Thoracic aorta (tissue), 2 donors: ENCODE measurements at places on chromosomes 3 and 15. TPM values are rescaled to one million over a fixed set of nuclear protein-coding genes. Genes with fewer than 3 reads are reported as not detected.

Gene ENTPD3
- not detected for total RNA-seq

DNA sequence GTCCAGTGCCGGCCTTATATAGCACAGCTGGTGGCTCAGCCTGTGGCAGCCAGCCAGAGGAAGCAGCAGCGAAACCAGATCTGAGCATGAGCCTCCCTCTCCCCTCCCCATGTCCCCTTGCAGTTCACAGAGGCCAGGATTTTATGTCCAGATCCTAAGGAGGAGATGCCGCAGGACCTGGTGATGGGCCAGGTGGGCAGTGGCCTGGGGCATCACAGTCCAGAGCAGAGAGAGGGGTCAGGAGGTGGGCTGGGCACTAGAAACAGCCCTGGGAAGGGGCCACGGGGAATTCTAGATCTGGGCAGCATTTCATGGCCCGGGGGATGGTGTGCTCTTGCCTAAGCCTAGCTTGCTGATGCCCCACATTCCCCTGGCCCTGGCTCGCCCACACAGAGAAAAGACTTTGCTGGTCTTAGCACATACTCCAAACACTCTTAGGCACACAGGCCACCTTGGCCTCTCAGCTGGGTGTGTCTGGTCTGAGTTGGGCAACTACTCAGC, 259 bp upstream of the CILP start:
- no peaks in the 10 kb centered on the region for H3K4me1 ChIP-seq
- H3K27ac ChIP-seq, result no peak overlapping the region
- no peak for DNase-seq
- H3K4me3 ChIP-seq, result no peak overlapping the region

- no peak for DNase-seq
- H3K27me3 ChIP-seq, result no peaks in the 10 kb centered on the region
- H3K4me1 ChIP-seq, result peaks cover 58% of the 10 kb centered on the region
- no peak overlapping the region for H3K4me3 ChIP-seq
Observed at GRCh38 chr3:71442652-71443042, 140.9 kb downstream of the FOXP1 start.

GRCh38 chr3:149327156-149327555, 6.3 kb downstream of the TM4SF18 start:
- no peaks in the 10 kb centered on the region for H3K36me3 ChIP-seq
- peaks cover 1% of the 10 kb centered on the region for H3K4me1 ChIP-seq
- no peak overlapping the region for H3K27ac ChIP-seq
- H3K4me3 ChIP-seq, result no peak overlapping the region
- no peak for DNase-seq
- no peaks in the 10 kb centered on the region for H3K27me3 ChIP-seq

DNA sequence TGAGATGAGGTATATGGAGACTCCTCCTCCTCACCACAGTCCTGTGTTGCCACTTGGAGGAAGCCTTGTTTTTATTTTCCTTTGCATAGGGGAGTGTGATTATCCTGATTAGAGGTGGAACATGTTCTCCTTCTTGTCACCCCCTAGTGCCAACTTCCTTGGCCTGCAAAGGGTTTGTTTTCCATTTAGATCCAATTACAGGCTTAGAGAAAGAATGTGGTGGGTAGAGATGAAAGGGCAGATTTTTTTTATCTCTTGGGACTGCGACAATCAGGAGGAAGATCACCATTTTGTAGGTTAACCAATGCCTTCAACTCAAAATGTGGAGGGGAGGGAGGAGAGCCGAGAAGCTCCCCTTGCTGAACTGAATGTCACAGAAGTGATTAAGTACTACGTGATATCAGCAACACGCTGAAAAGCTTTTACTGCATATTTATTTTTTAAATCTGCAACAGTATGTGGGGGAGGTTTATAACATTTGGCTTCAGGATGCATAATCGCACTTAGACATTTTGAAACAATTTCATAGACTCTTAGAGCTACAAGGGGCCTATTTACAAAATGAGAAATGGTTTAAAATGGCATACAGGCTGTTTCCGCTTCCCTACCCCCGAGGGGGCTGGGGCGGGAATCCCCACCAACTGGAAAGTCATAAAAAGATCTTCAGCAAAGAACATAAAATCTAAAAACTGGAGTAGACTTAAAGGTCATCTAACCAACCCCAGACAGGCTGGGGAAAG, 2.4 kb downstream of the LMCD1 start:
- peaks cover 33% of the 10 kb centered on the region for H3K4me1 ChIP-seq
- H3K27ac ChIP-seq, result peak overlapping the region; percentile 84
- no peak for DNase-seq
- H3K4me3 ChIP-seq, result peak overlapping the region; percentile 78
- H3K27me3 ChIP-seq, result no peaks in the 10 kb centered on the region
- peaks cover 39% of the 10 kb centered on the region for H3K36me3 ChIP-seq

- no peaks in the 10 kb centered on the region for H3K4me1 ChIP-seq
- DNase-seq, result no peak
- no peak overlapping the region for H3K27ac ChIP-seq
- no peak overlapping the region for H3K4me3 ChIP-seq
- H3K27me3 ChIP-seq, result no peaks in the 10 kb centered on the region
- H3K36me3 ChIP-seq, result no peaks in the 10 kb centered on the region
Observed at GRCh38 chr3:189132839-189133238, 38.9 kb upstream of the TPRG1 start.

Gene NFKBIZ
- total RNA-seq, result 225 TPM

Gene CLEC3B
- total RNA-seq, result 202 TPM

DNA sequence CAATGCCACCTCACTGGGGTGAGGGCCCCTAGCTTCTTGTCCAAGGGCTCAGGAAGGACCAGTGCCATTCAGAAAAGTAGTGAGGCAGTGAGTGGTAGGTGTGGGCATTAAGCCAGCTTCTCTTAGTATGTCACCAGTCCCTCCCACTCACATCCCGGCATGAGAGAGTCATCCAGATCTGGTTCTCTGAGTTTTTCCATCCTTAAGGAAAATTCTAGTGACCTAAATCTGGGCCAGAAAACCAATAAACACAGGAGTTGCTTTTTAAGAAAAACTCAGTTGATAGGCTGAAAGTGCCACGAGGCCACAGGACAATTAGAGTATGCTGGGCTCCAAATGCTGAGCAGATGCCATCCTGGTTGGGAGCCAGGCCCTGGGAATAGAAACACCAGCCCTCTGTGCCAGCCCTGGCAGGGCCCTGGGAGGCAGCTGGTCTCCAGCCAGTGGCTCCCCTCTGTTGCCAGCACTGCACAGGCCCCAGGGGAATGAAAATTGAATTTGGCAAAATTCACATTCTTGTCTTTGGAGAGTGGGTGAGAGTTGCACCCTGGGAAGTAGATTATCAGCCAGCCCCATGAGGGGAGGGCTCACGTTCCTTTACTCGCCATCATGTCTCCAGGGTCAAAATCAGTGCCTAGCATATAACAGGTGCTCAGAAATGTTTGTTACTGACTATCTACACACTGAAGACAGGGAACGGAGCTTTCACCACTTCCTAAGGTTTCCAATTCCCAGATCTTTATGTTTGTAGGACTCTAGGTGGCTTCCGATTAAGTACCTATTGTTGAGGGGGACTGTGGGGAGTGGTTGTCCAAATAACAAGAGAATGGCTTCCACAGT, 52.8 kb downstream of the FAM43A start:
- no peak overlapping the region for H3K4me3 ChIP-seq
- H3K36me3 ChIP-seq, result no peaks in the 10 kb centered on the region
- peaks cover 24% of the 10 kb centered on the region for H3K4me1 ChIP-seq
- DNase-seq, result peak; percentile 69
- H3K27ac ChIP-seq, result peak overlapping the region; percentile 25

- no peak for DNase-seq
- H3K36me3 ChIP-seq, result no peaks in the 10 kb centered on the region
- H3K4me1 ChIP-seq, result no peaks in the 10 kb centered on the region
- H3K4me3 ChIP-seq, result no peak overlapping the region
Observed at GRCh38 chr15:70461017-70461416, 302.3 kb downstream of the UACA start.

Gene ABHD5
- total RNA-seq, result 33.3 TPM

Gene WNT7A
- not detected for total RNA-seq

DNA sequence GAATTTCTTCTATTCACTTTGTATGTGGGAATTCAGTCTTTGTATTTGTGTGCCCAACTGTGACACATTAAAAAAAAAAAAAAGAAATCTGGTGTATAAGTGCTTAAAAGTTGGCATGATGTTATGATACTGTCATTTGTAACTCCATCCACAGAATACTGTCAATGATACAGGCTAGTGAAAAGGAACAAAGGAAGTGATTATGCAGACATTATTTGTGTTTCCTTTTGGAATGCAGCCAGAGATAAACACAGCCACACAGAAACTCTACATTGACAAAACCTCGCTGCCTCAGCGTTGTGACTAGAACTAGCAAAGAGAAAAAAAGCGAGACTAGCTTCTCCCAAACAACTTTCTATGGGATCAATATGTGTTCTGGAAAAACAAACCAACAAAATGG, 519.2 kb upstream of the AGTR1 start:
- no peak for DNase-seq
- H3K27ac ChIP-seq, result no peak overlapping the region
- no peaks in the 10 kb centered on the region for H3K27me3 ChIP-seq
- no peaks in the 10 kb centered on the region for H3K36me3 ChIP-seq

GRCh38 chr3:109213321-109213720, 76.8 kb downstream of the C3orf85 start:
- H3K4me1 ChIP-seq, result no peaks in the 10 kb centered on the region
- no peak overlapping the region for H3K27ac ChIP-seq
- no peak overlapping the region for H3K4me3 ChIP-seq
- DNase-seq, result no peak
- no peaks in the 10 kb centered on the region for H3K36me3 ChIP-seq

GRCh38 chr3:177318559-177318958, 121.3 kb upstream of the TBL1XR1 start:
- no peaks in the 10 kb centered on the region for H3K36me3 ChIP-seq
- H3K4me3 ChIP-seq, result no peak overlapping the region
- no peaks in the 10 kb centered on the region for H3K27me3 ChIP-seq
- peaks cover 19% of the 10 kb centered on the region for H3K4me1 ChIP-seq
- H3K27ac ChIP-seq, result no peak overlapping the region

Gene HIGD2B
- total RNA-seq, result not detected

DNA sequence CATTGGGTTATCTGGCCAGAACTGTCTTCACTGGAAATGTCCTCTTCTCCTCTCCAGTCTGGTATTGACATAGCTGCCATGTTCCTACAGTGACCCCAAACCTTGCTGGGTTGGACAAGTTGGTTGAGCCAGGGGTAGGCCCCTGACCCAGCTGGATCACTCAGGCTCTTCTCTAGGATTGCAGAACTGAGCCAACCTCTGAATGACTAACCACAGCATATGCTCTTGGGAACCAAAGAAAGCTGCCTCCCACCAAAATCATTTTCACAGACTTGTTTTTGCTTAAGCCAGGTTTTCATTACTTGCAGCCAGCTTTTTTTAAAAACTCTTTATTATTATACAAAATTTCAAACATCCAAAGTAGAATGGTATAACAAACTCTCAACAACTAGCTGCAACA, 41.4 kb downstream of the FSIP1 start:
- no peaks in the 10 kb centered on the region for H3K36me3 ChIP-seq
- H3K27ac ChIP-seq, result no peak overlapping the region
- H3K4me3 ChIP-seq, result no peak overlapping the region
- DNase-seq, result no peak

- H3K27me3 ChIP-seq, result no peaks in the 10 kb centered on the region
- no peak overlapping the region for H3K4me3 ChIP-seq
- peaks cover 10% of the 10 kb centered on the region for H3K4me1 ChIP-seq
- H3K27ac ChIP-seq, result peak overlapping the region; percentile 70
Observed at GRCh38 chr3:12681943-12682390, 18.1 kb upstream of the RAF1 start.

Gene FGF7
- 63.6 TPM for total RNA-seq

Gene POC1A
- 8.1 TPM for total RNA-seq

- H3K36me3 ChIP-seq, result no peaks in the 10 kb centered on the region
- peak; percentile 10 for DNase-seq
- peaks cover 2% of the 10 kb centered on the region for H3K4me1 ChIP-seq
- H3K27me3 ChIP-seq, result no peaks in the 10 kb centered on the region
Observed at GRCh38 chr3:133038089-133038730, at the start of gene TMEM108. TSS of gene TMEM108 (plus strand) at chr3:133038391.

DNA sequence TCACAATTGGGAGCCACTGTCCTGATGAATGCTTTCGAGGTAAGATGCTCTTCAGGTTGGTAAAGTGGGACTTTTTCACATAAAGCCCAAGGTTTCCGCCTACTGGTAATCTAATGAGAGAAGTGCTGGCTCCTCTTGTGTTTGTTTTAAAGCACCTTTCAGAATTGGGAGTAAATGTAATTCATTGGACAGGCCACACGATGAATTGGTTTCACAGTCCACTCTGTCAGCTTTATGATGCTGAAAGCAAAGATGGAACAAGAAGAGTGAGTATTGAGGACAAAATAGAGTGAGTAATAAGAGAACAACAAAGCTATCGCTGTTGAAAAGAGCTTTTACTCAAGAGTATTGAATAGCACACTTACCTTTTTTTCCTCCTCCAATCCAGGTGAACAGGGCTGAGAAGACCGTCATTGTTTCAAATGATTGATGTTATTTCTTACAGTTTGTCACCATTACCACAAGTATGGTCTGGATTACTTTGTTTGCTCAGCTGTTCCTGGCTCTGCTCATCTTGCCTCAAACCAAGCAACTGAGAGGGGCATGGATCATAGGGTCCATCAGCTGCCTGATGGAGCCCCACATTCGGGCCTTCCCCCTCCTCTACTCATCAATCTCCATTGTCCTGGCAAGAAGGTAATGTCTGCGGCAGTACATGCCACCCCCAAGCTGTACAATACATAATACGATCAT, 136.1 kb upstream of the CNTN4 start:
- no peak overlapping the region for H3K4me3 ChIP-seq
- H3K4me1 ChIP-seq, result no peaks in the 10 kb centered on the region
- no peak overlapping the region for H3K27ac ChIP-seq
- no peaks in the 10 kb centered on the region for H3K36me3 ChIP-seq
- no peak for DNase-seq
- no peaks in the 10 kb centered on the region for H3K27me3 ChIP-seq

DNA sequence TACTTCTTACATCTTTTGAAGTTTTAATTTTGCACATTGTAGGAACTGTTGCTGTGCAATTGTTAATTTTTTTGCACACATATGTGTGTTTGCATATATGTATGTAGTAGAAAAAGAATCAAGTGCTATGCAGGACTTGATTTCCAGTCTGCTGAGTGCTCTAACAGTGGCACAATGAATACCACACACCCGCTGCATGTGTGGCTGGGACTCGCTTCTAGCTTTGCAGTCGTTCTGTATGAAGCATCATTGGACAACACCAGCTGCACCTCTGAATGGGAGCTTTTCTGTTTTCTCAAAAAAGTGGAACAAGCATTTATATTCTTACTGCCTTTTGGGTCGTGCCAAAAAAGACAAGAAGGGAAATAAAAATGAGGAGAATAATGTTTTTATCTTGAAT, 564.7 kb downstream of the FOXP1 start:
- H3K4me1 ChIP-seq, result peaks cover 71% of the 10 kb centered on the region
- no peak overlapping the region for H3K4me3 ChIP-seq
- H3K36me3 ChIP-seq, result peaks cover 6% of the 10 kb centered on the region
- H3K27me3 ChIP-seq, result no peaks in the 10 kb centered on the region
